Tibial nerve (tissue), 4 donors: ENCODE measurements at places on chromosomes 6 and 20.
A peak's percentile ranks its signal among the peaks of the same experiment; 100 is the strongest.

GRCh38 chr6:144411531-144412165 is 126.5 kb downstream of the UTRN start:
- DNase-seq = no peak

GRCh38 chr6:134689641-134690040 is 260.3 kb downstream of the ALDH8A1 start:
- DNase-seq = no peak

DNA sequence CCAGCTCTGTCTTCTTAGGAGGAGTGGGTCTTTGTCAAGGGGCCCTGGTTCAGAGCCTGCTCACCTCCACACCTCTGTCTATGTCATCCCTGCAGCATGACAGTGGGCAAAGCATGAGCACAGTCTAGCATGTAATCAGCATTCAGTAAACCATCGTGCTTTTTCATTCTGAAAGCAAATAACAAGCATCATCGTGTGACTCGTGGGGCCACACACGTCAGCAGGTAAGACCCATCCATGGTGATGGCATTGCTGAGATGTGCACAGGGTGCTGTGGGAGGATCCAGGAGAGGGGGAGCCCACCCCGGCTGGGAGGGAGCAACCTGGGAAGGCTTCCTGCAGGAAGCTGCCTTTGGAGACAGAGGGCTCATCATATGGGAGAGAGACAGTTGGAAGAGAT is 106.7 kb downstream of the TMEM242 start:
- no peak for DNase-seq

- DNase-seq = no peak
These were observed 127.5 kb upstream of the CCDC28A start for GRCh38 chr6:138645976-138646640.

- peak; percentile 53 for DNase-seq
These were observed 517.4 kb upstream of the JARID2 start for GRCh38 chr6:14728396-14729024.
